ENCODE measurements at places on chromosomes 4 and X.

GRCh38 chr4:94913316-94913715 is 155.6 kb downstream of the BMPR1B start:
- DNase-seq, result no peak

DNA sequence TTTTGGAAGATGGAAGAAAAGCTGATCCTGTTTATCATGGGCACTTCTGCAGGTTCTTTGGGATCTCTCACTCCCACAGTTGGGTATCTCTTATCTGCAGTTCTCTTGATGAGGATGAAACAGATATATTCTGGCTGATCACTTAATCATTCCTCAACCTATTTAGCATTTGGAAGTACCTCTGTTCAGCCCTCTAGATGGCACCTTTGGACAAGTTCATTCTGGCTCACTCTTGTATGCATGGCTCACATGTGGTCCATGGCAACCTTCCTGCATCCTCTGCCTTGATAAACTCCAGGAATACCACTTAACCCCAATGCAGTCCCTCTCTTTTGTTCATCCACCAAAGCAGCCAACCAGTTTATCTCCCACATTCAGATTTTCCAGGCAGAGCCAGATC is 74.2 kb downstream of the SMARCA5 start:
- DNase-seq, result no peak

GRCh38 chrX:136041254-136041812 is 56.1 kb downstream of the SLC9A6 start:
- DNase-seq, result no peak

GRCh38 chr4:71441186-71442169 is 102.7 kb downstream of the SLC4A4 start:
- DNase-seq, result no peak

- no peak for DNase-seq
Observed at GRCh38 chr4:162409048-162409447, 245.2 kb upstream of the FSTL5 start.

DNA sequence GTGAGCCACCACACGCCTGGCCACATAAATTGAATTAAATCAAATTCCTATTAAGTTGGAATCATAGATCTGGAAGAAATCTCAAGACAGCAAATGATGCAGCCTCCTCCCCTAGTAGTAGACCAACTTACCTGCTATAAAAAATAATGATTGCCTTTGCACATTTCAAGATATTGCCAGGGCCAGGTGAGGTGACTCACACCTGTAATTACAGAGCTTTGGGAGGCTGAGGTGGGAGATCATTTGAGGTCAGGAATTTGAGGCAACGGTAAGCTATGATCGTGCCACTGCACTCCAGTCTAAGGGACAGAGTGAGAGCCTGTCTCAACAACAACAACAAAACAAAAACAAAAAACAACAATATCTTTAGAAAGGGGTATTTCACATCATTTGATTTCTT is 17.0 kb upstream of the WWC2 start:
- DNase-seq, result no peak

GRCh38 chr4:31039382-31039781 is 319.2 kb downstream of the PCDH7 start:
- DNase-seq, result no peak
